ENCODE measurements at places on chromosomes 1 and 21.
A peak's percentile ranks its signal among the peaks of the same experiment; 100 is the strongest.

DNA sequence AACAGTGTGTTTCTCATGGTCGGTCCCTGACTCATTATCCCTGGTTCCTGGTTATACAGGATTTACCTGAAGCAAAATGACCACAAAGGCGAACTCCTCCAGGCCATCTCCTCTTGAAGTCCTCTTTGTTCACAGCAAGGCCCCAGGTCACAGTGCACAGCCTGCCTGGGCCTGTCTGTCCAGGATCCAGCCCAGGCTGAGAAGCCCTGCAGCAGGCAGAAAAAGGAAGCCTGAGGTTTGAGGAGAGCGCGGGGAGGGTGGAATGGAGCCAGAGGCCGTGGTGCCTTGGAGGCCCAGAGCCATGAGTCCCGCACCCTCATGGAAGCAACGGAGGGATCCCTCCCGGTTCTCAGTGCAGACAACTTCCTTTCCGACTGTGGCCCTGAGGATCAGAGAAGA is 136.8 kb upstream of the IRF2BP2 start:
- no peak for DNase-seq

DNA sequence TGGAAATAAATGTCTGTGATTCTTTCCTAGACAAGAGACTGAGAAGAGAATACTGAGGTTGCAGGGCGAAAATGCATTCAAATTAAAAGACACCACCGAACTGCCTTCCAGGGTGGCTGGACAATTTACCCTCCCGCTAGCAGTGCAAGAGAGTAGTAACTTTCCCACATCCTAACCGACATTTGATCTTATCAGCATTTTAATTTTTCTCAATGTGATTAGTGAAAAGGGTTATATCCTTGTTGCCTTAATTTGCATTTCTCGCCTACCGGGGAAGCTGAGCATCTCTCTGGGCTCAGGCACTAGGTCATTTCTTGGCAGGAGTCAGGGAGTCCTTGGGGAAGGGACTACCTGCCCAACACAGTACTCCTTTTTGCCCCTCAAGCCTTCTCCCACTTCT is 2.8 kb downstream of the TNFRSF8 start:
- no peak for DNase-seq

DNA sequence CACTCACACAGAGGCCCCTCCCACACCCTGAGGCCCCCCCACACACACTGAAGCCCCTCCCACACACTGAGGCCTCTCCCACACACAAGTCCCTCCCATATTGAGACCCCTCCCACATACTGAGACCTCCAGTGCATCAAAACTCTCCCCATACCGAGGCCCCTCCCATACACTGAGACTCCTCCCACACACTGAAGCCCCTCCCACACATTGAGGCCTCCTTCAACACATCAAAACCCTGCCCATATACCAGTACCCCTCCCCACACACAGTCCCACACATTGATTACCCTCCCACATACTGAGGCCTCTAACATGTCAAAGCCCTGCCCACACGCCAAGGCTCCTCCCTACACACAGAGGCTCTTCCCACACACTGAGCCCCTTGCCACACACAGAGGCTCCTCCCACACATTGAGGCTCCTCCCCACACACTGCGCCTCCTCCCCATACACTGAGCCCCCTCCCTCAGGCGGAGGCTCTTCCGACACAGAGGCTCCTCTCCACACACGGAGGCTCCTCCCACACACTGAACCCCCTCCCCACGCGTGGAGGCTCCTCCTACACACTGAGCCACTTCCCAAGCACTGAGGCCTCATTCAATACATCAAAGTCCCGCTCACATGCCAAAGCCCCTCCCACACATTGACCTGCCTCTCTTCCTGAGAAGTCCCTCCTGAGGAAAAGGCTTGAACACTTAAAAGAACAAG is 392.3 kb downstream of the CAMTA1 start:
- DNase-seq: no peak

- DNase-seq: peak; percentile 85
Observed at GRCh38 chr1:26900001-26900814, at the start of gene GPATCH3. Gene GPATCH3 (minus strand): TSS chr1:26900467. CDS start chr1:26900442, 25 bp downstream.

GRCh38 chr1:31587720-31588423 is 11.6 kb downstream of the TINAGL1 start:
- no peak for DNase-seq

GRCh38 chr1:154884869-154885701 is 15.0 kb upstream of the KCNN3 start:
- no peak for DNase-seq

DNA sequence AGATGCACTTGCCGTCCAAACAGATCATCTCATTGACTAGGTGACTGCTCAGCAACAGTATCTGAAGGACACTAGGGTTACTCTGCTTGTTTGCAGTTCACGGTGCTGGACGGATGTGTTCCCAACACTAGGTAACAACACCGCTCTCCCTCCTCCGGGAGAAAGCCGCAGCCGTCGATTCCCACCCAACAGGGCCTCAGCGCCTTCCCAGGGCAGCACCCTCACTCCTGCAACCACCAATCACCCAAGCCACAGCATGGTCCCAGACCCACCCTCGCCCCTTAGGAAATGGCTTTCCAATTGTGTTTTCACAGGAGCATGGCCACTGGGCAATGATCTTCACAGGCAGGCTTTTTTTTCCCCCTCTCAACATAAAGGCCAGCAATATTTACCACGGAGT is 779 bp downstream of the TLR5 start:
- DNase-seq: no peak

DNA sequence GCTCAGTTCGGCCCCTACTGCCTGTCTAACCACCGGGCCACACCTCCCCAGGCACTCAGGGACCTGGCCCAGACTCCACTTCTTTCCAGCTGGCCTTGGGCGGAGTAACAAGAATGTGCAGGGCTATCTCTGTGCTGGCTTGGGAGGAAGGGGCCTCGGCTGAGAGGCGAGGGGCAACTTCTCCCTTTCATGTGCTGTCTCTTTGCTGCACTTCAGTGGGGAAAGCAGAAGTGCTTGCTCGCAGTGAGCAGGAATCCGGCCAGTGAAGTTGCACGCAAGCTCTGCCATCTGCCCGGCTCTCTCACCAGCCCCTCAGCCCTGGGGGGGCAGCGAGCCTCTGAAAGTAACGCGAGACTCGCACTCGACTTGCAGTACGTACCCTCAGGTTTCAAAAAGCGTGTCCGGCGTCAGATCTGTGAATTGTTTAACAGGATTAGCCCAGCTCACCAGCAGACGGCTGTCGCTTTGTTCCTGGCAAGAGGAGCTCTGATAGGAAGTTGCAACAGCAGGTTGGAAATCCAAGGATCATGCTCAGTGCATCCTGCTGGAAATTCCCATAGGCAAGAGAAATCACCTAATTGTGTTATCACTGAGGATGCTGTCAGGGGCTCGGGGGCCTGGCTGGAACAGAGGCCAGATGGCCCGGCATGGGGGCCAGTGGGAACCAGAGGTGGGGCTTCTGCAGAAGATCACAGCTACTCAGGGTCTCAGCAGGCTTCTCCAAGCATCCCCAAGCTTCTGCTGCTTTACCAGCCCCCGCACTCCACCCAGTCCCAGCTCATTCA is 221.1 kb downstream of the NPHP4 start:
- no peak for DNase-seq
